ENCODE measurements at places on chromosomes 16 and 17. TPM values are rescaled to one million over a fixed set of nuclear protein-coding genes. Genes with fewer than 3 reads are reported as not detected.

Gene GRAPL
- 0.44 TPM for total RNA-seq

Gene TK1
- 315 TPM for total RNA-seq

Gene CLEC19A
- total RNA-seq: not detected

Gene CD300A
- total RNA-seq: 0.71 TPM

Gene SLC6A2
- not detected for total RNA-seq

Gene AOC3
- total RNA-seq: 5.9 TPM

Gene NACA2
- total RNA-seq: not detected

Gene TP53TG3C
- total RNA-seq: not detected

DNA sequence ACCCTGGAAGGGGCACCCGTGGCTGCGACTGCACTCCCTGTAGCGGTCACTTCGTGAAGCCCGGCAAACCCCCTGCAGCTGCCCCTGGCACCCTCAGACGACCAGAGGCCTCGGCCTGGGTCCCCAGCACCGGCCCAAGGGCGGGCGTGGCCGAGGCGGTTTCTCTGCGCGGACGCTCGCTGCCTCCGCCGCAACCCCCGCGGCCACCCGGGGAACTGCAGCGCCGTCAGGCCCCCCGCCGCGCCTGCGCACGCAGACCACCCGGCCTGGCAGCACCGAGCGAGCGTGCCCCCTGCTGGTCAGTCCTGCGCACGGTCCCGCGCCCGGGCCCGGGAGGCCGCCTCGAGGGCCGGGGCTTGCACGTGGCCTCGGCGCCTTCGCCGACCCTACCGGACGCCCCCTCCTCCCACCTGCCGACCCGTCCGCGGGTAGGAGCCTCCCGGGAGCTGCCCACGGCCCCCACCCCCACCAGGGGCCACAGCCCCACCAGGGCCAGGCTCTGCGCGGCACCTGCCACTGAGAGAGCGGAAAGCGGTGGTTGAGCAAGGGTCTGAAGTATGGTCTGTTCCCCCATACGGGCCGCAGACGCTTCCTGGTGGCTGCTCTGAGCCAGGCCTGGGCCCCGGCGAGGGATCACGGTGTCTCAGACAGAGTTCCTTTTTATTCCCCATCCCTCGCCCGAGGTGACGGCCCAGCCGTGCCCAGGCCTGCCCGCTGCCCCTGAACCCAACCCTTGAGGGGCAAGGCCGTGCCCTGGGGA, 11.5 kb upstream of the HS3ST6 start:
- no peak for DNase-seq

DNA sequence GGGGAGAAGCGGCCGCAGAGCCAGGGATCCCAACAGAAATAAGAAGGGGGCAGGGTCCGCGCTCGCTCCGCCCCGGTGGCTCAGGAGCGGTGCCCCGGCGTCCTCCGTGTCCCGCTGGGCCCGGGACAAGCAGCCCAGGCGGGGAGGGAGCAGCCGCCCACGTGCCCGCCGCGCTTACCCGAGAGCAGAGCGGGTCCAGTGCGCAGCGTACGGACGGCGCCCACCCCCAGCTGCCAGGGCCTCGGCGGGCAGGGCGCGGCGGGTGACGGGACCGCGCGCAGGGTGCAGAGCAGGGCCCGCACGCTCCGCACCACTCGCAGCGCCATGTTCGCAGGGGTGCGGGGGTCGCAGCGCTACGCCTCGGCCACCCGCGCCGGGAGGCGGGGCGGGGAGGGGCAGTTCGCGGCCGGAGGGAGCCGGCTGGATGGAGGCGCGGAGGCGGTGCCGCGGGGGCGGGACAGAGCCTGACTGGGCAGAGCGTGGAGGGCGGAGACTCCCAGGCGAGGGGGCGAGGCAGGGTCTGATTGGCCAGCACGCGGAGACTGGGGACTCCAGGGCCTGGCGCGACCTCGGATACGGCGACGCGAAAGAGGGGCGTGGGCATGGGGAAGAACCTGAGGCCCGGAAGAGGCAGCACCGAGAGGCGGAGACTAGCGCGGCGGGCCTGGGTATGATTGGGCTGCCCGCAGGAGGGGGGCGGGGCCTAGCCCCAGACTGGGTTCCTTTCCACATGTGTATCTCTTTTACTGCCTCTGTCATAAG, at the start of gene GCSH:
Gene GCSH (minus strand): TSS at position 443 of the 762 bp plus-strand sequence. CDS start 117 bp downstream, at position 326.
- peak; percentile 99 for DNase-seq

DNA sequence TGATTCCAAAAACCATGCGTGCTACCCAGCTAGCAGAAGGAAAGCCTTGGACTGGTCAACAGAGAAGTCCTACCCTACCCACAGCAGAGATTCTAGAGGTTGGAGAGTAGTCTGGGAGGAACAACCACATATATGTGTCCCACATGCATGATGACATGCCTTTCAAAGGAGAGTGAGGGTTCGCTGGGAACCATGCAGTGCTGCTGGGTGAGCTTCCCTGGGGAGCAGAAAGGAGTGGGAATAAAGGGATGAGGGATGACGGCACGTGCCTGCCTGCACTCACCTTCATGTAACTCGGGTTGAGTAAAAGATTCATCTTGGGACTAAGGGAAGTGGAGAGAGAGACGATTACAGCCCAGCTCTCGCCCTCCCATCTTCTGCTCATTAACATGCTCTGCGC, 9.8 kb downstream of the CPSF4L start:
- no peak for DNase-seq

DNA sequence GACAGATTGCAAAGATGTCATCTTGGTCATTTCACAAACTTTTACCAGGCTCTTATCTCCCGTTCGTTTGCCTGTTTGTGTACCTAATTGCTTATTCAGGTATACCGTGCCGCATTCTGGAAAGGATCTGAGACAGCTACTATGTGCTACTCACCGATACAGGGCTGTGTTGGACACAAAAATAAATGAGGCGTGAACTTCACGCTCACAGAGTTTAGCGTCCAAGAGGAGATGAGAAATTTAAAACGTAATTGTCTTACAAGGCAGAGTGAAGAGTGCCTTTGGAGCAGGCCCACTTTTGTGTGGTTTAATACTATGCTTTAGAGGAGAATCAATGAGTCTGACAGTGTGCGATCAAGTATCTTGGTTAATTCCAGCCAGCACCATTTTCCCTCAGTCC, 26.7 kb downstream of the MAF start:
- DNase-seq: no peak

GRCh38 chr17:77428020-77428748, 287.4 kb downstream of the SEC14L1 start:
- no peak for DNase-seq

DNA sequence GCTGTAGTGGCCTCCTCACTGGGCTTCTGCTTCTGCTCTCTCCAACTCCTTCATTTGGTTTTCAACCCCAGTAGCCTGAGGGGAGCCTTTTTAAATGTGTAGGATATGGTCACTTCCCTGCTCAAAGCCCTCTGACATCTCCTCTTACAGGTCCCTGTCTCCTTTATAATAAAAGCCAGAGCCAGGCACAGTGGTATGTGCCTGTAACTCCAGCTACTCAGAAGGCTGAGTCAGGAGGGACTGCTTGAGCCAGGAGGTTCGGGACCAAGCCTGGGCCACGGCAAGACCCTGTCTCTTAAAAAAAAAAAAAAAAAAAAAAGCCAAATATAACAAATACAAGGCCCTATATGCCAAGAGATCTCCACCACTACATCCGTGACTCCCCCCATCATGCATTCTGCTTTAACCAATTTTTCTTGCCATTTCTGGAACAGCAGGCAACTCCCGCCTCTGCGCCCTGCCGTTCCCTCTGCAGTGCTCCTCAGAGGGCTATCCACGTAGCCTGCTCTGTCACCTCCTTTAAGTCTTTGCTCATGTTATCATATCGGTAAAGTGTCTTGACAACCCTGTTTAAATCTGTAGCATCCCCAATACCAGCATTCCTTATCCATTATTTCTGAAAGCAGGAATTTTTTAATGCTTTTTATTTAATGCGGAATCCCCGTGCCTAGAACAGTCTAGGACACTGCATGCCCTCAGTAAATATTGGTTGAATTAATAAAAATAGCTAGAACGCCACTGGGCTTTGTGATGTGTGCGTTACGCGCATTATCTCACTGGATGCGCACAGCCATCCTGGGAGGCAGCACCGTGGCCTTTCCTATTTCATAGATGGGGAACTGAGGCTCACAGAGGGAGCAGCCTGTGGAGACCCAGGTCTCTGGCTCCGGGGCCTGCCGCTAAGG, 9.5 kb downstream of the ZNF771 start:
- DNase-seq: no peak

DNA sequence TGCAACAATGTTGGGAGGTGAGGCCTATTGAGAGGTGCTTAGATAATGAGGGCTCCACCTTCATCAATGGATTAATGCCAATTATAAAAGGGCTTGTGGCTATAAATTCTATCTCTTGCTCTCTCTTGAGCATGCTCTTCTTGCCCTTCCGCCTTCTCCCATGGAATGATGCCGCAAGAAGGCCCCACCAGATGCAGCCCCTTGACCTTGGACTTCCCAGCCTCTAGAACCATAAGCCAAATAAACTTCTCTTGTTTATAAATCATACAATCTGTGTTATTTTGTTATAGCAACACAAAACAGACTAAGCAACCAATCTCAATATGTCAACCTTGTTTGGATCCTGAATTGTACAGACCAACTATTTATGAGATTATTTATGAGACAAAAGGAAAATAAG, 20.0 kb downstream of the MYH10 start:
- no peak for DNase-seq

DNA sequence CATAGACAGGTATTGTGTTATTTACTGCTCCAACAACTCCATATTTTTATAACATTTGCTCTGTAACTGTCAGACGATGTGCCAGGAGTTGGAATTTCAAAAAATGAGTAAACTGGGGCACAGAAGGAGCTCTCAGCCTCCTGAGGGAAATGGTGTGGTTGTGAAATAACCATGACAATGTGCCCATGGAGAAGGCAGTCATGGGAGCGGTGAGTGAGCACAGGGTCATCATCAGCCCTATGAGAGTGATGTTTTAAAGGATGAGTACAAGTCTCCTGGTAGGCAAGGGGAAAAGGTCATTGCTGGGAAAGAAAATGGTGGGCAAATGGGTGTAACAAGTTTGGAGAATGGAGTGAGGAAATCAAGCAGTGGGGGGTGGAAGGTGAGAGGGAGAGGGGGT, 115.0 kb upstream of the SEC14L1 start:
- DNase-seq: no peak

- DNase-seq: no peak
Observed at GRCh38 chr16:54932737-54933254, 2.1 kb downstream of the IRX5 start.

- DNase-seq: no peak
Observed at GRCh38 chr17:9766970-9767369, 24.4 kb downstream of the DHRS7C start.

DNA sequence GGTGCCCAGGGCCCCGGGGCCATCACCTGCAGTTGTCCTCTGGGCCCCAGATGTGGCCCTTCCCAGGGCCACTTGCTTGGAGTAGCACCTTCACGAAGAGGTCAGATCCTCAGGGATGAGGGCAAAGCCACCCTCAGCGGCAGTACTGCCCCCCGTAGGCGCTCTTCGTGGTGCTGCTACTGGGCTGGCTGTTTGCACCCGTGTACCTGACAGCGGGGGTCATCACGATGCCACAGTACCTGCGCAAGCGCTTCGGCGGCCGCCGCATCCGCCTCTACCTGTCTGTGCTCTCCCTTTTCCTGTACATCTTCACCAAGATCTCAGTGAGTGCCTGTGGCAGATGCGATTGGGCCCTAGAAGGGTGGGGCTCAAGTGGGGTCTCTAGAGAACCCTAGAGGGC, 2.6 kb downstream of the SLC5A2 start:
- DNase-seq: no peak

DNA sequence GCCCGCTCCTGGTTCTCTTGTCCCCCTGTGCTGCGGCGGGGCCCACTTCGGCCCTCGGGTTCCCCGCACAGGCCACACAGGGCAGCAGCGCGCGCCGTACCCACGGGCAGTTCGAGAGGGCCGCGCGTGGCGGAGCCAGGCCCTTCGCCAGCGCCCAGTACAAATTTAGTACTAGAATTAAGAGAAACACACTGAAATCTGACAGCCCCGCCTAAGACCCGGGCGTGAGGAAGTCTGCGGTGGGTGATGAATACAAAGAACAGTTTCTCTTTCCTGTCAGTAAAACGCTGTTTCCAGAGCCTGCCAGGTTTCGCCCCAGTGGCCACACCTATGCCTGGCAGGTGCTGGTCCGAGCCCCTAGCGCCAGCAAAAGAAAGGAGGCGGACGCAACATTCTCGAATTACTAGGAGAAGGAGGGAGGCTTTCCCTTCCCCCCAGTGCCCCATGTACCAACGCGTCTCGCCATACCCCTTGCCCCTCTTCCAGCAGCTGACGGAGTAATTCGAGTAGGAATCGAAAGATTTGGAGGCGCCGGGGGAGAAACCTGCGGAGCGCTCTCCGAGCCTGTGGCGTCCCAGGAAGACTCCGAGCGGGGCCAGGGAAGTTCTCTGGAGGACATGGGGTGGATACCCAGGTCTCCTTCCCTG, 591 bp upstream of the SLFN5 start:
- peak; percentile 58 for DNase-seq

DNA sequence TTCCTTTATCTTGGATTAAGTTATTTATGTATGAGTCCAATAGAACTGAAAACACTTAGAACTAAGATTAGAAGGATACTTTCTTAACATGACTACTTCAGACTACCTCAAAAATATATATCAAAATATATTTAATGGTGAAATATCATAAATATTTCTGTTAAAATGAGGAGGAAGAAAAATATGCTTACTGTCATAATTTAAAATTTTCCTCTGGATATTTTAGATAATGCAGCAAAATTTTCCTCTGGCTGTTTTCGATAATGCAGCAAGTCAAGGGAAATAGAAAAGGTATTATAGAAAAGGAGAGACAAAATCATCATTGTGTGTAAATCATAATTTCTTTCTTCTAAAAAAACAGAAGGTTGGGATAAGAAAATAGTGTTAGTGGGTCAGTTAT, 263.3 kb downstream of the HS3ST3A1 start:
- no peak for DNase-seq

DNA sequence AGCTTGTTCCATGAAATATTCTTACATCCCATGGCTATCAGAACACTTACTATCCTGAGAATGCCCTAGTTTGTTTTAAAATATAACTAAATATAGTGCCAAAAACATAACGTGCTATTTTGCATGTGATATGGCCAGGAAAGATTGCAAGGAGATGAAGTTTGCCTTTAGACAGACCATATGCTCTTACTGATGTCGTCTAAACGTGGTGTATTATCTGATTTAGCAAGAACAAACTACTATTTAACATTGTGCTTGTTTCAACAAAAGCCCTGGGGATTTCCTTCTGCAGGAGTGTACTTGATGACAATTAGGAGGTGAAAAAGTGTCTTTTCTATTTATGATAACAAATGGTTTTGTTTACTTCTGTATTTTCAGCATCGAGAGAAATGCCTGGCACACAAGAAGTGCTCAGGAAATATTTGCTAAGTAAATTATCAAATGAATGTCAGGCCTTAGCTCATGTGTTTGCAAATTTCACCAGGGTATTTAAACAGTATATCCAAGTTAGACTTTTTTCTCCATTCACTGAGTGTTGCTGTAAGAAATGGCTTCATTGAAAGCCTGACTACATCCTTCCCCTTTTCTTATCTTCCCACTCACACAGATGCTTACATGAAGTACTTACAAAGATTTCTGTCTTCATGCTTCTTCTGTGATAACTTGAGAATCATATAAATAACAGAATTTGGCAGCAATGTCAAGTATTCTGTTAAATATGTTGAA, 1033.6 kb downstream of the CDH8 start:
- no peak for DNase-seq
